ENCODE measurements at places on chromosomes 7 and 10.

GRCh38 chr7:99123571-99124033, 20.3 kb downstream of the SMURF1 start:
- no peak for DNase-seq

DNA sequence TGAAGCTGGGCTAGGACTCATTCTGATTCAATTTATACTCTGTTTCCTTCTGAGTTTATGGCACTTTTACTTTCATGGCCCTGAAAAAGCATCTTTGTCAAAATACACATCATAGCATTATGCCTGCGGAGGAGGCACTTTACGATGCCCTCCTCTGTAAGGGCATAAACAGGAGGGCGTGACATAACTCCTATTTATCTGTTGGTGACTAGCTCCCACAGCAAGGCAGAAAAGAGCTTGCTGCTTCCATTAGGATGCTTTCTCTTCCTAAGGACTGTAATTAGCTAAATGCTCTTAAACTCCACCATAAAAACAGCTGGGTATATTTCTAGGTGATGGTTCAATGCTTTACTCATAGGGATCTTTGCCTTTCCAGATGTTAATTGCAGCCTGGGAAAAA, 315.2 kb upstream of the GHITM start:
- DNase-seq = no peak

- DNase-seq = no peak
These were observed 139.3 kb upstream of the TCF7L2 start for GRCh38 chr10:112810711-112811151.

DNA sequence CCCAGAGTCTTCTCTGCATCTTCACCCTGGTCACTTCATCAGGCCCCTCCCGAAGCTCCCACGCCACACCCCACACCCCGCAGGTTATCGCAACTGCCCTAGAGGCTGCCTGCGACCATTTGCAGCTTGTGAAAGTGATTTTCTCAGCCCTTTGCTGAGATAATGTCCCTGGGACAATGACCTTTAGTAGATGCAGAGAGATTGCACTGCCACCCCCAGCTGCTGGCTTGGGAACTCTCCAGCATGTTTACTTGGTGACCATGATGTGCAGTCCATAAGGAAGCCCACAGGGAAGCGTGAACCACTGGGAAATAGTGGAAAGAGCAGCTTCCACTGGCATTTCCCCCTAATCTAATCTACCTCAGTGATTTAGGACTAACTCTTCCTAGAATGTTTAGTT, 97.3 kb downstream of the WNT2 start:
- no peak for DNase-seq

DNA sequence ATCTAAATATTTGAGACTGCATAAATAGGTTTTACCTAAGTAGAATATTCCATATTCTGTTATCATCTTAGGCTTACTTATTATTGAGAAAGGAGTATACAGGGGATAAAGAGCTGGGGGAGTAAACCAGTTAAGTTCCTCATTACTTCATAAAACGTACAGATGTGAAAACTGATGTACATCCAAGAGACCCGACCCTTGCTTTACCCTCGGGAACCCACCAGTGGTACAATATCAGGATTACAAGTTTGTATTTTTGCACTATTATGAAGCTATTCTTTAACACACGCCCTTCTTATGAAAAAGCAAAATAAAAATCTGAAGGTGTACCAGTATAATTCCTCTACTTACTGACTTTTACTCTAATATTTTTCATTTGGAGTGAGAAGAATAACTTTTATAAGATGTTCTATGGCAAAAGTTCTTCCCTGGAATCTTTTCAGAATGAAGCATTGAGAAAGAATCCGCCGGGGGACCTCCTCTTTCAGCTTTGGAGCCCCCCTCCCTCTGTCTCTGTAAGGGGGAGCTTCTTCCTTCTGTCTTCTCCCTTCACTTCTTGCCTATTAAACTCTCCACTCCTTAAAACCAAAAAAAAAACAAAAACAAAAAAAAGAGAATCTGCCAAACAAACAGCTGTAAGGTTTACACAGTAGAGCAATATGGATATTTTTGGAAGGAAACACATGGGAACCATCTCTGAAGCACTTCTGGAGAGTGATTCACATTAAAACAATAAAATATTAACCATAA, 550.0 kb downstream of the TNS3 start:
- no peak for DNase-seq

- no peak for DNase-seq
These were observed 66.8 kb upstream of the SEPHS1 start for GRCh38 chr10:13414855-13415254.

DNA sequence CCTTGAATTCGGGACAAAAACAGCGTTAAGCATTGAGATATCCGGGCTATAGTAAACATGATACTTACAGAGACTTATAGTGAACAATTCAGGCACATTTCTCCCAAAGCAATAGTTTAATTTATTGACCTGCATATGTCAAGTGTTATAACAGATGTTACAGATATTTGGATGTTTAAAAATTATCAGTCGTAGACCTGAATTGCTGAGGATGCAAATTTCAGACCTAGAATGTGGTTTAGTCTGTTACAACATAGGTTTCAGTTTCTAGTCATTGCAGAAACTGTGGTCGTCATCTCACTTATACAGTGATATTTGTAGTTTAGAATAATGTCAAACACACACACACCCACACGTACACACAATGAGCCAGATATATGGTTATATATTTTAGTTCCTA, 85.2 kb downstream of the VTI1A start:
- no peak for DNase-seq

GRCh38 chr7:113915956-113916355, 2.9 kb downstream of the PPP1R3A start:
- no peak for DNase-seq

- DNase-seq = no peak
These were observed 5.2 kb upstream of the PRKAR2B start for GRCh38 chr7:107039199-107039900.

DNA sequence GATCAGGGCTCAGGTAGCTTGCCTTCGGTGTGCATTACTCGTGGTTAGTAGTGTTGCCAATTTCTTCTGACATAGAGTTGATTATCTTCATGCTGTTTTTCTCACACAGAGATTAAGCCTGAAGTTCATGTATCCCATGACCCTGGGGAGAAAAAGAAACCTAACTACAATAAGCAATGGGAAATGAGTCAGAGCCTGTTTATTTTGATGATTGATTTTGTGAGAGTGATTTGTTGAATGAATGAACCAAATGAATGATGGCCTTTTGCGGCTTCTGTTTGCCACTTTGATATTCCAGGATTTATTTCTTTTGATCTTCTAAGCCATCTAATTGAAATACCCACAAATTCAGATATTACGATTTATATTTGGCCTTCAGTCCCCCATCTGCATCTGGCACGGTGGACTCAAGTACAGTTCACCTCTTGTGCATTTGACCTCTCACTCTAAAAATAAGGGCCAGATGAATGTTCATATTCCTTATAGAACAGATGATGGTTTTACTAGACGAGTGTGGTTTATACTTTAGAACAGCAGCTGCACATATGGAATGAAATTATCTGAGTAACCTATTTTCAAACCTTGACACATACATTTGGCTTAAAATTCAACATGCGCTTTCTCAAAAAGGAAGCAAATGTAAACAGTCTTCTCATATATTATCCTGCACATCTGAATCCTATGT, 110.7 kb downstream of the PLCE1 start:
- no peak for DNase-seq

DNA sequence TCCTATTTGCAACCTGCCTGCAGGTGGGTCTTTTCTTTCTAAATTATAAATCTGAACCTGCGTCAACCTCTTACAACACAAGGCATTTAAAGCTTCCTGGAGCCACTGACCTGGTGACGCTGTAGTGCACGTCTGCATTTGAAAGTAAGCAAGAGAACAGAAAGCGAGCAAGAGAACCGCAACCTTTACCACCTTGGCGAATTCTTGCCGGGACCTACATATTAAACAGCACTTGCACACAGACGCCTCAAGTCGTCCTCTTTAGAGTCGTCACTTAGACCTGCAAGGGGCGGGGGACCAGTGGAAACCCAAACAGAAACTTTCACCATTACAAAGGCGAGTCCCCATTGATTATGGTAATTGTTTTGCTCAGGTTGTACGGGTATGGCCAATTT, 9.5 kb downstream of the GLI3 start:
- DNase-seq = no peak

- no peak for DNase-seq
These were observed 148.6 kb upstream of the ZNF804B start for GRCh38 chr7:88610942-88611341.

DNA sequence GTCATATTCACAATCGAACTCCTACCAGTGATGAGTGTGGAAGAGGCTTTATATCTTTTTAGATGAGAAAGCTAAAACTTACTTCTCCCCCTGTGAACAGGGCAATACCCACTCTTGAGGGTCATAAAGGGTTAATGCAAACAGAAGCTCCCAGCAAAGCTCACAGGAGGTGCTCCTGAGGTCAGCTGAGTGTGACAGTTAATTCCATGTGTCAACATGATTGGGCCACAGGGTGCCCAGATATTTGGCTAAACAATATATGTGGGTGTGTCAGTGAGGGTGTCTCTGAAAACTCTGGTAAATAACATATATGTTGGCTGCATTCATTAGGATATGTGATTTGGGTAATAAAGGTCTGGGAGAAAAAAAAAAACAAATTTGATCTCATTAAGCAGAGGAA, 86.0 kb downstream of the HIP1 start:
- DNase-seq = no peak

DNA sequence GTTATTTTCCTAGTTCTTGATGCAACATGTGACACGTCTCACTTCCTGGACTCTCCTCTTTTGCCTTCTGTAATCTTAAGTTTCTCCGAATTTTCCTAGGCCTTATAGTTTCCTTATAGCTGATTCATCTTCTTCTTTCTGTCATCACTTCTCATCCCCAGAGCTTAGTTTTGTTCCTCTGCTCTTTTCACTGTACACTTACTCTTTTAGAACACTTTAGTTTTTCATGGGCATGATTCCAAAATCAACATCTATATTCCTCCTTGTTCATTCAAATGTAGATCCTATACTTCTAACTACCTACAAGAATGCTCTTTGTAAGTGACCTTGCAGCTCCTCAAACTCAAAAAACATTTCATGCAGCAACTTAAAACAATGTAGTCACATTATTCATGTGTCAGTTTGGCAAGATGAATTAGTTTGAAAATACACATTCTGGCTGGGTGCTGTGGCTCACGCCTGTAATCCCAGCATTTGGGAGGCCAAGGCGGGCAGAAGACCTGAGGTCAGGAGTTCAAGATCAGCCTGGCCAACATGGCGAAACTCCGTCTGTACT, 13.1 kb upstream of the SLC26A3 start:
- no peak for DNase-seq

GRCh38 chr10:101831169-101831811, 12.3 kb downstream of the KCNIP2 start:
- no peak for DNase-seq

- DNase-seq = no peak
These were observed 595.2 kb downstream of the AUTS2 start for GRCh38 chr7:70193514-70193913.

DNA sequence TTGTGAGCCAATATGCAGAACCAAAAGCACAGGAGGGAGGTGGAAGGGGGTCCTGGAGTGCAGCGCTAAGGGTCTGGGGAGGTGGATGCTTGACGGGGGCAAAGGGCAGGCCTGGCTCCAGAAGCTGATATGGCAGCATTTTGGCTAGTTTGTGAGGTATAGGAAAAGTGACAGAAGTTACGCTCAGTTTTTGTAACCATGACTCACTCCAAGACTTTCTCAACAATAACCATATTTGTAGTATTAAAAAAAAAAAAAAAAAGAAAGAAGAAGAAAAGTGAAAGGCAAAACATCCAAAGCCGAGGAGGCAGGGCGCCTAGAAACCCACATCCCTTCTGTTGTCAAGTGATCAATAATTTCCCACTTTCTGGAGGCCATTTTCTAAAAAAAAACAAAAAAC, 92.3 kb downstream of the RNF216 start:
- no peak for DNase-seq

Measured in AG04450 (cell line).